ENCODE measurements at places on chromosomes 2 and 18.
A peak's percentile ranks its signal among the peaks of the same experiment; 100 is the strongest.

DNA sequence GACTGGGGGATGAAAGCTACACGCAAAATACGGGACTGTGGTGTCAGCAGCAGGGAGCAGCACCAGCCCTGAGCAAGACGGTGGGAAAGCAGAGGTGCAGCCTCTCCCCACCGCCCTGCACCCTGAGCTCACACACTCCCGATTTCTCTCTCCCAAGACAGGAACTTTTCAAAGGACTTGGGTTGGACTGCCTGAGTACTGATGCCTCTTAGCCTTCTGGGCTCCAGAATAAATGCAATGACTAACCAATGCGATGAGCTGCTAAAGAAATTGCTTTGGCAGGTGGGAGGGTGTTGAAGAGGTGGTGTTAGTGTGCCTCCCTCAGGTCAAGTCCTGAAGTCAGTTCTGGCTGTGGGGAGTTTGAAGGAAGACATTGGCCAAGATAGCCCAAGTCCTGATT, 9.6 kb downstream of the TRIM54 start:
- no peak for DNase-seq

DNA sequence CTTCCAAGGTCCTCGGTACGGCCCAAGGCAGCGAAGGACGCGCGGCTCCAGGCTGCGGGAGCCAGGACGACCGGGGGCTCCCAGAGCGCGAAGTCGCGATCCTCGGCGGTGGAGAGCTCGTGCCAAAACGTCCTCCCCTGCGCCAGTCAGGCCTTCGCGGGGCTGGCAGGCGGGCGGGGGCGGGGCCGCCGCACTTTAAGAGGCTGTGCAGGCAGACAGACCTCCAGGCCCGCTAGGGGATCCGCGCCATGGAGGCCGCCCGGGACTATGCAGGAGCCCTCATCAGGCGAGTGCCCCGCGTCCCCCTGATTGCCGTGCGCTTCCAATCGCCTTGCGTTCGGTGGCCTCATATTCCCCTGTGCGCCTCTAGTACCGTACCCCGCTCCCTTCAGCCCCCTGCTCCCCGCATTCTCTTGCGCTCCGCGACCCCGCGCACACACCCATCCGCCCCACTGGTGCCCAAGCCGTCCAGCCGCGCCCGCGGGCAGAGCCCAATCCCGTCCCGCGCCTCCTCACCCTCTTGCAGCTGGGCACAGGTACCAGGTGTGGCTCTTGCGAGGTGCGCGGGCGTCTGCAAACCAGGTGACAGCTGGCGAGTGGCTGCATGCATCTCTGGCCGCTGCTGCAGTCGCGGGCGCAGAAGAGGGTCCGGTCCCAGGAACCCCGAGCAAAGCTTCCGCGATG, at the start of gene CIDEA:
Gene CIDEA, plus strand, starts transcription at position 226 of the 684 bp plus-strand sequence. Its CDS starts 23 bp downstream, at position 249.
- no peak for DNase-seq

GRCh38 chr2:192394605-192395004, 199.9 kb upstream of the TMEFF2 start:
- no peak for DNase-seq

- DNase-seq: no peak
These were observed 130.0 kb downstream of the TAF4B start for GRCh38 chr18:26356045-26356785.

GRCh38 chr2:107545851-107546250, 280.8 kb upstream of the RGPD4 start:
- DNase-seq: no peak

GRCh38 chr2:160838147-160838546, 322.1 kb upstream of the TANK start:
- no peak for DNase-seq

- no peak for DNase-seq
These were observed 262.0 kb downstream of the AFF3 start for GRCh38 chr2:99880148-99880963.

- DNase-seq: no peak
These were observed 1025.8 kb upstream of the CNTNAP5 start for GRCh38 chr2:122999258-122999657.

GRCh38 chr18:79478484-79479115, 82.9 kb downstream of the NFATC1 start:
- DNase-seq: no peak

- peak; percentile 47 for DNase-seq
These were observed at the start of gene FHOD3 for GRCh38 chr18:36297417-36298125. Gene FHOD3 (plus strand): TSS chr18:36297713. CDS start chr18:36297836, 123 bp downstream.

GRCh38 chr2:61722318-61722717, 131.5 kb downstream of the FAM161A start:
- no peak for DNase-seq

DNA sequence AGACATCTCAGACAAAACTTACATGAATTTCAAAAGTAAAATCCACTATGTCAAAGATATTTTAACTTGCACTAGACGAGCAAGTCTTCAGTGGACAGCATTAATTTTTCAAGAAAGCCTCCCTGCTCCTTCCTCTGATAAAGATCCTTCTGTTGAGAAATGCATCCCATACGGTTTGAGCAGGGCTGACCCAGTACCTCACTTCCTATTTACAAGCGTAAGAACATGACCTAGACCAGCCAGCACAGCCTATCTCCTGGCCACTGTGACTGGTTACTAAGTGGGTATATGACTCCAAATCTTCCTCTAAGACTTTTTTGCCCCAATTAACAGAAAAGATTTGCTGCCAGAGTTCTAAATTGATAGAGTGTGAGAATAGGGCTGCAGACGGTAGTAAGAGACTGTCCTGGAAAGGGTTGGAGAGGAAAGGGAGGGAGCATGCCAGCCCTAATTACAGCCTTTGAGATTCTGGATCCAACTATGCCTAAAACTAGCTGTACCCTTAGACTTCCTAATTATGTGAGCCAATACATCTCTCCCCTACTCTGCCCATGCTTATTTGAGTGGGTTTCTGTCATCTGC, 108.4 kb downstream of the PRELID3A start:
- no peak for DNase-seq

DNA sequence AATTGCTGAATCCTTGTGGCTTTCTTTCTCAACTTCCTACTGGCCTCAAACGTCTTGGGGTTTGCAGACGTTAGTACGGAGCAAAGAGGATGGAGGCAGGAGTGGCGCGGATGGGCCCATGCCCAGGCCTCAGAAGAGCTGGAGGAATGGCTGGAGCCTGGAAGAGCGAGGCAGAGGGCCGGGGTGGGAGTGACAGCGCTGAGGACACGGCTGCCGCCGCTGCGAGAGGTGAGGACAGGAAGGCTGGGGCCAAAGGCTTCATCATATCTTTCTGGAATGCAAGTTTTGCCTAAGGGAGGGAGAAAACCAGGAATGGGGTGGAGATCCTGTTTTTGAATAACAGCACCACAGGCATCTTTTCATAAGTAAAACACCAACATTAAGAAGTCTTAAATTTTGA, 178.5 kb upstream of the SESTD1 start:
- no peak for DNase-seq

Measured in nucleus accumbens (tissue), 56 donors.